ENCODE measurements at places on chromosomes 5 and 9.

- DNase-seq: no peak
Measured at GRCh38 chr5:6903934-6904333, 190.7 kb downstream of the TENT4A start.

DNA sequence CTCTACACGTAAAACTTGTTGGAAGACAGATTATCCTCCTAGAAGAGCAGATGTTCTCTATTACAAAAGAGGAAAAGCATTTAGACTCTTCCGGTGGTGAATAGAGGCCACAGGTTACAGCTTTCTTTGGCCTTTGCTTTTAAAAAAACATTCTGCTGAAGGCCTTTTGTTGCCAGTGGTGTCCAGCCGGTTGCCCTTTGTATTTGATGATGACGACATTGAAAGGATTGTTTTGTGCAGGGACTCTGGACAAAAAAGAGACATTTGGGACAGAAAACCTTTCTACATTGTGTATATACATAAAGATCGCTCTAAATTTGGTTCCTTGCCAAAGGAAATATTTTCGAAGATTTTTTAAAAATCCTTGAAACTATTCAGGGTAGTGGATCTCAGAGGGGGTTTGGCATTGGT lies 180.3 kb downstream of the C9orf152 start:
- no peak for DNase-seq

DNA sequence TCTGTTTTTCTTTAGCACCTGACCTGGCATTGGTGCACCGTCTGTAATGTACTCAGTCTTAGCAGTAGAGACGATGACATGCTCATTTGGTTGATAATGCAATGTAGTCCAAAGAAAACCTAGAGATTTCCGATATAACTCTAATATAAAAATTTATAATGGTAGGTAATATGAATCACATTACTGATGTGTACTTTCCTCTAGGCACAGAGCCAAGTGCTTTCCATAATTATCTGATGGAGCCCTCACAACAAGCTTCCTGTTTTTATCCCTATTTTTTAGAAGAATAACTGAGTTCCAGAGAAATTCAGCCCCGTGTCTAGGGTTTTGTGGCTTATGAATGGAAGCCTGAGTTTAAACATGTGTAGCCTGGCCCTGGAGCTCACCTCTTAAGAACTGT lies 53.7 kb downstream of the KDM4C start:
- DNase-seq: peak; percentile 38

DNA sequence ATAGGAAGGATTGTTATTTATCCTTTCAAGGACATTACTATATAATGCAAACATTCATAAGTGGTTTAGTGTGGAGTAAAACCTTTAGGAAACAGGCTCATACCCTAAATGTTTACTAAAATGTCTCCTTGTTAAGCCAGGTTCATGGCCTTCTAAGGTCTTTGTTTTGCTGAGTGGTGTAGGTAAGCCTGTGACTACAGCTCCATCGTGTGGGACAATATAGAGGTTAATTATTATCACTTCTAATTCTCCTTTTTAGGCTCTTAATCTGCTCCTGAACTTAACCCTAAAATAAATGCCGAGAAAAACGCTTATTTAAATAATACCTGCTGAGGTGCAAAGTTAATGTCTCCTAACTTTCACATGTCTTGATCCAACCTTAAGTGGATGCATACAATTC lies 43.8 kb downstream of the SPINK5 start:
- peak; percentile 14 for DNase-seq

- no peak for DNase-seq
Measured at GRCh38 chr5:26807231-26808199, 230.9 kb downstream of the CDH9 start.

DNA sequence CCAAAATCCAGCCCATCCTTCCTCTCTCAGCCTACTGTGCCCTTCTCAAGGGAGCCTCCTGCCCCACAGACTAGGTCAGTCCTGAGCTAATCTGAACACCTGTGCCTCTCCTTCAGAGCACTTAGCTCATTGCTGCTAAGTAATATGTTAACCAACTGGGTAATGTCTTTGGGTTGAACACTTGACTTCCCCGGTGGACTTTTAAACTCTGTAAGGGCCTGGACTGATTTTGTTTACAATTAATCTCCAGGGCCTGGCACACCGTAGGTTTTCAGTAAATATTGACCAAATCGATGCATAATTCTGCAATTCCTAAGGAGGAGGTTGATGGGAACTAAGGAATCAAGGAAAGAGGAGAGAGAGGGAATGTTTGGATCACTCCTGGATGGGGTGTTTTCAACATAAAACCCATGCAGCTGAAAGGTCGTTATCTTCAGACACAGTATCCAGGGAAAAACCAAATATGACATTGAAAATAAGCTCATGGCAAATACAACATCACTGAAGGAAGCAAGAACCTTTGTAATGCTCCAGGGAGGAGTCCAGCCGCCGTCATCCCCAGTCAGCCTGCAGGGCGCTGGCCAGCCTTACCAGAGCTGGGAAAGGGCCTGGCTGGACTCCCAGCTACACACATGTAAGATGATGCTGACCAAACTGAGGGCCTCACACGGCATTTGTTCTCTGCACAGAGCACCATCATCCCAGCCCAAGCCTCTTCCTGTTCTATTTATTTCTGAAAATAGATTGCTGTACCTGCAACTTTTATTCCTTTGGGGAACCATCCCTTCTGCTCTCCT lies 166.3 kb downstream of the C5orf15 start:
- DNase-seq: no peak

DNA sequence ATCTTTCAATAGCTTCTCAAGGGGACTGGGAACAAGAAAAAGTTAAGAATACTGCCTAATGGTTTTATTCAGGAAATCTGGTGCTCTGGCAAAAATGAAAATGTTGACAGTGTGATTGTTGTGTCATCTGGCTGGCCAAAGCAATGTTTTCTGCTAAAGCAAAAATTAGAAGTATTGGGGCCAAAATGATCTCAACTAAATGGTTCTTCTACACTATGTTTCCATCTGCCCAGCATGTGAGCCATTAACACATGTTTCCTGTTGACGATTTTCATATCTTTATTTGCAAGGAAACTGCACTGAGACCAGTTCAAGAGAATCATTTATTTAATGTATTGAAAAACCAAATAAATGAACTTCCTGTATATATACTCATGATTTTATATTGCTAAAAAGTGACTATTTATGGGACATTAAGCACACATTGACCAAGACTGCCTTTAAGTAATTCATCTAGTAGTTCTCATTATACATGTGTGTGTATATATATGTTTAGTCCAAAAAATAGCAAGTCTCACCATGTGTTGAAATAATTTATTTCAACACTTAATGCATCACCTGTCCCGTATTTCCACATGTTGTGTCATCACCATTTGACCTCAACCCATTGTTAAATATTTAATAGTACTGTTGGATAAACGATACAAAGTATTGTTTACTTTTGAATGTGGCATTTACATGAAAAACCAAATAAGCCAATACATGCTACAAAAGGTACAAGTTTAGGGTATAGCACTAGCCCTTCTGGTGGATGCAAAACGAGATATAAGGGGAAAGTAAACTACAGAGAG lies 7.5 kb upstream of the FST start:
- DNase-seq: no peak

- no peak for DNase-seq
Measured at GRCh38 chr9:124707666-124708065, 63.4 kb downstream of the NR6A1 start.

- DNase-seq: no peak
Measured at GRCh38 chr5:88183255-88183654, 85.4 kb downstream of the TMEM161B start.

- DNase-seq: peak; percentile 29
Measured at GRCh38 chr5:17203329-17204132, 13.9 kb upstream of the BASP1 start.

- DNase-seq: no peak
Measured at GRCh38 chr5:2752059-2752820, 763 bp upstream of the IRX2 start.

DNA sequence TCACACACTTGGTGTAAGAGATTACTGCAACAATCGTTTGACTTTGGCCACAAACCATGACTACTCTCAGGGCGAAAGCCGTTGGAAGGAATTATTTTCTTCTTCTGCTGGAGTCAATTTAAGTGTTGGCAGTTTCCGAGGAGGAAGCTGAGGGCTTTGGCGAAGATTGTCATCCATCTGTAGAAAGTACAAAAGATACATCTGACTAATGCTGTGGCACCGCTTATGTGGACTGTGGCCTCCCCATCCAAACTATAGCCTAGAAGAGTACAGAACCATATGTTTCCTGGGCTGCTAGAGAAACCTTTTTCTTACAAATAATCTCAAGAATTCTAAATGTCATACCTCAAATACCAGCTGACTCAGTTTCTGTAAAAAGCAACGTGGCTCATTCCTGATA lies 7.4 kb downstream of the MTX3 start:
- no peak for DNase-seq

DNA sequence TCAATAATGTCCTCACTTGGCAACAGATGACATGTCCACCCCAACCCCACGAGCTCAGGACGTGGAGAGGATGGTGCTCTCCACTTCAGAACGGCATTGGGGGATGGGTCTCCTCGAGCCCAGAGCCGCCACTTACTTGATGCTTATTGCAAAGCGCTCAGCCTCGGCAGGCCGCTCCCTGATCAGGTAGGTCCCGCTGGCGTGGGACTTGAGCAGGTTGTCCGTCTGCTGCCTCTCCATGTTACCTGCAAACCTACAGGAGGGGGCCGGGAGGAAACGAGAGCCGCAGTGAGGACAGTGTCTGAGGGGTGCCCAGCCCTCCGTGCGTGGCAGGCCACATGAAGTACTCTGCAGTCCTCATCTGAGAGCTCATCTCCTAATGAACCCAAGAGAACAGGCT lies 36.6 kb upstream of the SARDH start:
- DNase-seq: no peak

- no peak for DNase-seq
Measured at GRCh38 chr9:89153232-89154017, 25.2 kb downstream of the SHC3 start.

DNA sequence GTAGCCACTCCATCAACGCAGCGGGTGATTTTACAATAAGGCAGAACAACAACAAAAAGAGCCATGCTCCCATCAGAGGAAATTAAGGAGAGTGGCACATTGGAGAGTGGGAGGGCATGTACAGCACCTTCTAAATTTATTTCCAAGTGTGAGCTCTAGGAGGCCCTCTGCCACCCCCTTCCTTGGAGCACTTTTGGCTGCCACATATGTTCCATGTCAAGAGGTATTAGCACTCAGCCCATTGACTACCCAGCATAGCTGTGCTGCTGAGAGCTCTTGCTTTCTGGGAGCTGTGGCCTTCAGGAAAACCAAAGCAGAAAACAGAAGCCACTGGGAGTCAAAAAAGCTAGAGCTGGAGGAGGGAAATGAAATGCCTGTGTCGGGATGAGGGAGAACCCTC lies 200.2 kb upstream of the PANK3 start:
- no peak for DNase-seq

- no peak for DNase-seq
Measured at GRCh38 chr5:59333416-59333815, 560.1 kb downstream of the PDE4D start.

DNA sequence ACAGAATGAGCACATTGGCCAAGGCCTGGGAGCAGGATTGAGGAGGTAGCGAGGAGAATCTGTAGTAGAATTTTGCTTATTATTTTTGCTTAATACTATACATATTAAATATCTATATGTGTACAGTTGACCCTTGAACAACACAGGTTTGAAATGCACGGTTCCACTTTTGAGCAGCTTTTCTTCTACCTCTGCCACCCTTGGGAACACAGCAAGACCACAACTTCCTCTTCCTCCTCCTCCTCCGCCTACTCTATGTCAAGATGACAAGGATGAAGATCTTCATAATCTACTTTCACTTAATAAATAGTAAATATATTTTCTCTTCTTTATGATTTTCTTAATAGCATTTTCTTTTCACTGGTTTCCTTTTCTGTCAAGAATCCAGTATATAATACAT lies 541.4 kb downstream of the KCTD16 start:
- no peak for DNase-seq

DNA sequence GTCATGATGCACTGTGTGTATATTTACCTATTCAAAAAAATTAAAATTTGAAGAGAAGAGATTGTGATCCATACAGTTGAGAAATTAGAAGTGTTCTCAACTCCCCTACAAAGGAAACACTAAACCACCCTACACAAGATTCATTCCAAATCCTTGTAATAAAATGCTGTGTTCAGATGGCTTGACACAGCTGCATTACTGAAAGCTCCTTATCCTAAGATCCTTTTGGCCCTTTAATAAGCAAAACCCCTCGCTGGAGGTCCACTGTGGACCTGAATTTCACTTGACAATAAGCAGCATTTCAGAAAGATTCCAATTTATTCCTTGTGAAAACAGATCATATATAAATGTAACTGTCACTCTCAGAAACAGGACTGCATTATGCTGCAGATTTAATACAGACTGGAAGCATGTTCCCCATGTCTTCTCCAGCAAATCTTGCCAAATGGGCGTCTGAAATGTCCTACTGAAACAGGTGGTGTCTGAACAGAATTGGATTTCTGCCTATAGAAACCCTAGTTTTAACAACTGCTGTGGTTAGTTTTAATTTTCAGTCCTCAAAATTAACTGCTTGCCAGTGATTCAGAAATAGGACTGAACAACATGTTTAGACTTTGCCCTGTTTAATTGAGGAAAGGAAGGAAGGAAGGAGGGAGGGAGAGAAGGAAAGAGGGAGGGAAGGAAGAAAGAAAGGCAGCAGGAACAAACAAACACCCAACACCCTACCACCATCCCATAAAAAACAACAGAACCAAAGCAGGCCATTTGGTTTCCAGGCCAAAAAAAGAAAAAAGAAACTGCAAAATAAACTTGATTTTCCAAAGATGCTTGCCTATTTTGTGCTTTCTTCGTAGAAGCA lies 179.6 kb downstream of the MLLT3 start:
- DNase-seq: no peak

- DNase-seq: no peak
Measured at GRCh38 chr5:132466433-132467286, 23.9 kb downstream of the IRF1 start.

DNA sequence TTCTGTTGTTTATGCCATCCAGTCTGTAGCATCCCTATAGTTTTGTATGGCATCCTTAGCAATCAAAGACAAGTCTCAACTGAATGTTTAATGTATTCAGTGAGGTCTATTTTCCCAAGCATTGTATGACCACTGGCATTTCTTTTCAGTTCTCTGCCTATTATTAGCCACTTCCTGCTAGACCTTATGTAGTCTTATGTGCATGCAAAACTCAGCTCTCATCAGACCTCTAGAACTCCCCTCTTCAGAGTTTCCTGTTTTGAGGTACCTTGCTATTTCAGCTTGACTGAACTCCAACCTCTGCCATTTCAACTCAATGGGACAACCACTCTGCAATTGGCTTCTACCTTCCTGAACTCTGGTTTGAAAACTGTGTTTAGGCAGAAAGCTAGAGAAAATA lies 113.2 kb downstream of the SLC25A46 start:
- no peak for DNase-seq

Measured in COR-L47 (cell line).